AG09319 (cell line): ENCODE measurements at places on chromosomes 3 and 15.

GRCh38 chr3:4460334-4460733 lies 6.7 kb downstream of the SUMF1 start:
- no peak for DNase-seq

GRCh38 chr15:66947471-66947870 lies 117.9 kb upstream of the SMAD3 start:
- DNase-seq: no peak

- DNase-seq: no peak
Observed at GRCh38 chr3:9408061-9408460, 10.6 kb downstream of the SETD5 start.

DNA sequence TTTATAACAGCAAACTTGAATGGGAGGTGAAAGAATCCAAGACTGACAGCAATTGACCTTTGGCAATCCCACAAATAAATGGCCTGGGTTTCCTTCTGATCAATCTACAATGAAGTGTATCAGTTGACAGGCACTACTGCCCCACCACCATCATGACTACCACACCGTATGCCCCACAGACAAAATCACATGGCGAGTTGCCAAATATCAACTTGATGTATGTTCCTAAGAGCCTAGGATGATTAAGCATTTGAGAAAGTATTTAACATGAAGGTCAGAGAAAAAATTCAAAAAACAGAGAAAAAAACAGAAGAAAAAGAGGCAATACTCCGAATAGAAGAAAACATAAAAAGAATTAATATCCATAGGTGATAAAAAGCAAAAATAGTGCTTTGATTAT lies 215.9 kb upstream of the STAC start:
- no peak for DNase-seq

- DNase-seq: no peak
Observed at GRCh38 chr3:135690664-135691063, 274.9 kb upstream of the PPP2R3A start.
